ENCODE measurements at places on chromosomes 4 and X.

- DNase-seq = no peak
Observed at GRCh38 chr4:113272523-113272922, 223.1 kb downstream of the ANK2 start.

GRCh38 chrX:148049441-148049840 lies 68.3 kb downstream of the FMR1NB start:
- no peak for DNase-seq

DNA sequence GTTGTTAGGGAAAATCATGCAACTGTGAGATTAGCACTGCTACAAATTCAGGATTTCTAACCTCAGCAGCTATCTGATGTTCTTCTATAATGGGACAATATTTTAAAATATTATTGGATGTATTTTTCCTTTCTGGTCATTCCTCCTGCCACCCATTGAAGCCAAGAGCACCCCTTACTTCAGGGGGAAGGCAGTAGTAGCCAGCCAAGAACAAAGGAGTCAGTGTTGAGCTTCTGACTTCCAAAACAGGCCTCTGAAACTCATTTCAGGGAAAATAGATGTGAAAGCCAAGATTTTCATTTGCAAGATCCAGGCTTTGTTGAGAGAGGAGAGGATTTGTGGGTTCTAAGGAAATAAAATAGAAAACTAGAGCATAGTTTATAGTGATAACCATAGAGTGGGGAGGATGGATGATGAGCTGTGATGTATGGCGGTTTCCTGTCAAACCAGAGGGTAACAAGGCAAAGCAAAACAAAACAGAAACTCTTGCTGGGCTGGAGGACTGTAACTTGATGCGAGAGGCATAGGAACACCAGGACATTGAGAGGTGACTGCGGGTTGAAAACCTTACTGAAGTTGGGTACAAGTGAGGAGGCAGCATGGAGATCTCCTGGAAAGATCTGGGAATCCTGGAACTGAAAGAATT lies 173.7 kb upstream of the LEF1 start:
- no peak for DNase-seq

DNA sequence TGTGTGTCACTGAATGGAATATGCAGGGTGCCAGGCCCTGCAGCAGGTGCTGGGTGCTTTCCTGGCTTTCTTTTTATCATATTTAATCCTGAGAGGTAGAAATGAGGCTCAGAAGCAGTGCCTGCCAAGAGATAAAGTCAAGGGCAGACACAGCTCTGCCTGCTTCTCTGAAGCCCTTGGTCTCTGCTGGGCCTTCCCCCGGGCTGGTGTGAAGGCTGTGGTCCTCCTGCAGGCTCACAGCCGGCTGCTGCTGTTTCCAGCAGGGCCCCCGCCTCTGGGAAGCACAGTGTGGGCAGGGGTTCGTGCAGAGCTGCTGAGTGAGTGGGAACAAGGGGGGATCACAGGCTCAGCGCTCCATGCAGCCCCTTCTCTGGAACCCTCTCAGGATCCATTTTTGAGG lies 49.6 kb downstream of the TBC1D14 start:
- DNase-seq = no peak

- no peak for DNase-seq
Observed at GRCh38 chr4:99054428-99054994, 34.1 kb downstream of the ADH5 start.

GRCh38 chrX:31114858-31115257 lies 43.0 kb upstream of the FTHL17 start:
- DNase-seq = no peak

DNA sequence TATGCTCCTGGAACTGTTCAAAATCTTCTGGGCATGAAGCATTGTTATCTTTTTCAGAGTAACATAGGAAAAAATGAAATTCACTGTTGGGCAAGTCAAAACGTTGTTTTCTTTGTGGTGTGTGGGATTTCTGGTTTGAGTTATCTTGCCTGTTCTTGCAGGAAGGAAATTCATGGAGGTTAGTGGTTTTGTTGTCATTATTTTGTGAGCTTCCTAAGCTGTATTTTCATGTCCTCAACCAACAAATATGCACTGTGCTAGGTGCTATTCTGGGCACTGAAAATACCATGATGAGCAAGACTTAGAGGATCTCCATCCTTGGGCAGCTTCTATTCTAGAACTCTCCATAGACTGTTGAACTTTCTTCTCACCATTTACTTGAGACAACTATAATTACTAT lies 16.9 kb downstream of the SPINK2 start:
- no peak for DNase-seq

DNA sequence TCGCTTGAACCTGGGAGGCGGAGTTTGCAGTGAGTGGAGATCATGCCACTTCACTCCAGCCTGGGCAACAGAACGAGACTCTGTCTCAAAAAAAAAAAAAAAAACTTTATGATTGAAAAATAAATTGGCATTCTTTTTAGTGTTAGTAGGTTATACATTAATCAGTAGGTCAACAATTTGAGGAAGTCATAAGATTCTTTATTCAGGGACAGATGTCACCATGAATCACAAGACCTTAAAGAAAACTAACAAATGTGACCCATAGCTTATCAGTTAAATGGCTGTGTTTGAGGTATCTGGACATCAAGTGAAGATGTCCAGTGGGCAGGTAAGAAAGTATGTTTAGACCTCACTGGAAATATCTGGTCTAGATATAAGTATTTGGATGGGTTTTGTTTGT lies 9.3 kb upstream of the PRMT9 start:
- no peak for DNase-seq

- no peak for DNase-seq
Observed at GRCh38 chrX:19953145-19953544, 37.7 kb downstream of the BCLAF3 start.

- DNase-seq = no peak
Observed at GRCh38 chr4:79893456-79893855, 179.6 kb downstream of the ANTXR2 start.

DNA sequence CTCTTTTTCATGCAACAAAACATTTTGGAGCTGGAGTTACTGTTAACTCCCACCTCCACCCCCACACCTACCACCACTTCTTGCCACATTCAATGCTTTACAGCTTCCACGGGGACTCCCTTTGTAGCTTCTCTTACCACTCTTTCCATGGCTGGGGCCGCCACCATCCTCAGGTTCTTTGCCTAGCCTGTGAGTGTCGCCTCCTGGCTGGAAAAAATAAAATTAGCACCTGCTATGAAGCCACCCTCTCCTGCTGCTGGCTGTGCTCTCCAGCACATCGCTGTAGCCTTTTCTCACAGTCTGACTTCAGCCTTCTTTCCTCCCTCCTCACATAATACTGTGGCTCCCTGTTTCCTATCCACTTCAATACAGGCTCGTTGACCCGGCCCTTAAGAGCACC lies 114.4 kb downstream of the FRAS1 start:
- DNase-seq = no peak

DNA sequence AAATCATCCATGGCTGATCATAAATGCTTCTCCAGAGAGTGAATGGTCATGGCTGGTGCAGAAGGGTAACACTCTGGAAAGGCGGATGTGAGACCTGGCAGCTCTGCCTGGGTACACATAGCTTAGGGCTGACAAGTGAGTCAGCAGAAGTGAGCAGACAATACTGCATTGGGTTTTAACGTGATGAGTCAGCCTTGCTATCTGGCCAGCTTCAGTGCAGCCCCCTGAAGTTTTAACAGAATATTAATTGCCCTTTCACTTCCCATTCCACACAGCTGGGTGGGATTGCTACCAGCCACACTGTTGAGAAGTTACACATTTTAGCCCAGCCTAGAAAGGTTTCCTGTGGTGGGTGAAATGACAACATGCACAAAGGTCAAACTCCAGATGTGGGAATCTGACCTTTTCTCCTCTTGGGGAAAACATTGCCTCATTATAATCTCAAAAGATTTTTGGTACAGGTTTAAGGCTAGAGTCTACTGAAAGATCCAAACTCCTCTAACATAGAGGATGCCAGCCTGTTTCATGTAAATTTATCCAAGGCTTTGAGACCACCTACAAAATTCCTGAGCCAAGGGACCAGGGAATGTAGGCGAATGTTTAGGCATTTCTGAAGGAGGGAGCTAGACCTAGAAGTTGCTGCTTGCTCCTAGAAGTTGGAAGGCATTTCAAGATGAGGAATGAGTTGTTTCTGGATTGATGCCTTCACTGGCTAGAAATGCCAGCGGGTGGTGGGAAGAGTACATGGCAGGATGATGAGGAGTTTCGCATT lies 230.3 kb upstream of the PGRMC2 start:
- no peak for DNase-seq

DNA sequence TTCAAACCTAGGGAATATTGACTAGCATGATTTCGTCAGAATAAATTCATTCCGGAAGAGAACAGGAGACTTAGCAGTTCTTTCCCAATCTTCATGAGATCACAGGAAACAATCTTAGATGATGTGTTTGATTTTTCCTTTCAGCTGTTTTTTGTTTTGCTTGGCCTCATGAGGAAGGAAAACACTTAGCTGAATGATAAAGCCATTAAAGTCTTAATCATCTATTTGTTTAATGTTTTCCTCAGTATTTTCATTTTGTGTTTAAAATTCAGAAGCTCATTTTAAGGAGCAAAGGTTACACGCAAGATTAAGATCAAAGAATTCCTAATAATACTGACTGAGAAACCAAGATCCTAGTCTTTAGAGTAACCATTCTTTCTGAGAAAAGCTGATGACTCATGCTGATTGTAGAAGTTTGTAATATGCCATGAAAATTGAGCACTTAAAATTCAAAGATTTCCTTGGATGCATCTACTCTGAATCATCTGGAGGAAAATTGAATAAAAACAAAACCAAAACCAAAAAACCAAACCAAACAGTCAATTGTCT lies 15.4 kb upstream of the TBC1D19 start:
- no peak for DNase-seq

- no peak for DNase-seq
Observed at GRCh38 chr4:7779432-7779768, 160.3 kb downstream of the AFAP1 start.

DNA sequence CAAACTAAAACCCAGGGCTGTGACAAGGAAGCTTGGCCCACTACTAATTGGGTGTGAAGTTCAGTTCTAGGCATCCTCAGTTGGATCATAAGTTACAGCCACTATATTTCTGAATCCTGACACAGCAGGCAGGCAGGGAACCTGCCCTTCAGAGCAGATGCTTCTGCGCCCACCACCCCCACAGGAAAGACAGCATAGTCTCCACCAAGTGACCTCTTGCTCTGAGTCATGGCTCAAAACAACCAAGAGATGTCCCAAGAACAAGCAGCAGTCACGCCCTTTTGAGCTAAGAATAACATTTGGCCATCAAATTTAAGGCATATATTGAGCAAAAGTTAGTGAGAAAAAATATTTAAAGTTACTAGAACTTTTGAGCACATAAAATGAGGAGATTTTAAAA lies 170.7 kb upstream of the SMARCAD1 start:
- DNase-seq = no peak

DNA sequence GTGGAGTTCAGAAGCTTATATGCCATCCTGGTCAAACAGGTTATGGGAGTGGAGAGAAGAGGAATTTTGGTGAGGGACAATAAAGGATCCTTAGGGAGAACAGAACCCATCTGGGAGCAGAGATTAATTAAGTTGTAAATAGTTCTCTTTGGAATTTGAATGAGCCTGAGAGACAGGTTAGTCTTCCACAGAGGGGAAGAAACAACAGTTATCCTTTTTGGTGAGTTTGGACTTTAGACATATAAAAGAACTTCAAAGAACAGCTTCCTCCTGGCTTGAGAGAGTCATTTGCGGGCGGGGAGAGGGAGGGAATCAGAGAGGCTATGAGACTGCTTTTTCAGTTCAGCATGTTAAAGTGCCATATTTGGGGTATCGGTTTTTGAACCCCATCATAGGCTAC lies 793.3 kb upstream of the MAGEB2 start:
- no peak for DNase-seq

All from vagina (tissue), 2 donors.